ENCODE measurements at places on chromosomes 11 and 22. TPM values are rescaled to one million over a fixed set of nuclear protein-coding genes. Genes with fewer than 3 reads are reported as not detected.

KRTAP5-8 gene
- total RNA-seq, result 0.31 TPM

ADAMTS15 gene
- 4.7 TPM for total RNA-seq

CARD10 gene
- 2.0 TPM for total RNA-seq

KCNE3 gene
- total RNA-seq, result 1.7 TPM

LMO2 gene
- total RNA-seq, result 18.4 TPM

FKBP2 gene
- total RNA-seq, result 17.5 TPM
